ENCODE measurements at places on chromosomes 1 and 21.

- no peak for DNase-seq
These were observed 87.6 kb upstream of the TRABD2B start for GRCh38 chr1:48084826-48085225.

- DNase-seq: no peak
These were observed 78.0 kb downstream of the USP1 start for GRCh38 chr1:62514746-62515423.

- DNase-seq: no peak
These were observed 17.7 kb downstream of the CD1E start for GRCh38 chr1:158371188-158371953.

- no peak for DNase-seq
These were observed 14.1 kb downstream of the PTCH2 start for GRCh38 chr1:44828841-44829440.

GRCh38 chr1:58324558-58324957 is 222.0 kb downstream of the OMA1 start:
- DNase-seq: no peak

DNA sequence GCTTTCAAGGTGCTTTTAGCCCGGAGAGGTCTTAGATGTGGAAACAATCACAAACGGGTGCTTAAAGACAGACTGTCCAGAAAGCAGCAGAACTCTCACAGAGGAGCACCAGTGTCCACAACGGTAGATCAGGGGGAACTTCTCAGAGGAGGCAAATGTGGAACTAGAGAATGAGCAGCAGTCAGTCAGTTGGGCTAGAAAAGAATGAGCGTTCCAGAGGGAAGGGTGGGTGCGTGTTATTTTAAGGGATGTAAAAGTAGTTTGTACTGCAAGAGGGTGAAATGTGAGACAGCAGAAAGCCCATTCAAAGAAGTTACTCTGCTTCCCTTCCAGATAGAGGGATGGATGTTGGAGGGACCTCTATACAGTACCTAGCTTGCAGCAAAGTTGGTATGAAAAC is 30.9 kb downstream of the RGS5 start:
- DNase-seq: no peak

DNA sequence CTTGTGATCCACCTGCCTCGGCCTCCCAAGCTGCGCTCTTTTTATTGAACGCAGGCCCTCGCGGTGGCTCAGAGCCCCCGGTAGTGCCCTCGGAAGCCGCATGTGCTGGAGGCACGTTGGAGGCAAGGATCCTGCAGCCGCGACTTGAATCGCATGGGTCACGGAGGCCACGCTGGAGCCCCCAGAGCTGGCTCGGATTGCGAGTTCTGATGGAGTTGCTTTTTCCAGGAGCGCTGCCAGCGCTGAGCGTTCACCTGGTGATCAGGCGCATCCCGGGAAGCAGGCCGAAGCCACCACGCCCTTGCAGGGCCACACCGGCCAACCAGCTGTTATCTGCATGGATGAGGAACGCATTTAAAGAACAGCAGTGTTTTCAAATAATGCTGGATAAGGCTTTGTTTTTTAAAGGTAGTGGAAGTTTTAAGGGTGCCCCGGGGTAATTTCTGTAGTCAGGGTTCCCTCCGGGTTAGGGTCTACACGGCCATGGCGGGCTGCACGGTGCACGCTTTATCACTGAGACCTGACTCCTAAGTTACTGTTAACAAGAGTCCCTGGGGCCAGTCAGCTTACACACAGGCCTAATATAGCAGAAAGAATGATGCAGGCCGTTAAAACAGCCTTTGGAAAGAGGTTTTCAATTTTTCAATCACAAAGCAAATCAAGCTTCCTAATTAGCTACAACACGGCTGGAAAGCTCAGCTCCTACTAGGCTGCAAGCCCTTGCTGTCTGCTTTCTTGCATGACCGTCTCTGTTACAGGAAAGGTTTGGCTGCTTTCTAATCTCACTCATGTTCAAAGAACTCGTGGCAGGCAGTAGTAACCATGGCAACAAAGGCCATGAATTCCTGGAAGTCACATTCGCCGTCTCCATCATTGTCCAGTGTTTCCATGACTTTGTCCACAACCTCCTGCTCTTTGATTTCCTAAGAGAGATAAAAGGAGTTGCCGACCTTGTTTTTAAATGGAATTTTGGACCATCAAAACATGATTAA is 6.0 kb downstream of the S100B start:
- DNase-seq: no peak

GRCh38 chr1:66276218-66276617 is 257.7 kb upstream of the SGIP1 start:
- DNase-seq: no peak

DNA sequence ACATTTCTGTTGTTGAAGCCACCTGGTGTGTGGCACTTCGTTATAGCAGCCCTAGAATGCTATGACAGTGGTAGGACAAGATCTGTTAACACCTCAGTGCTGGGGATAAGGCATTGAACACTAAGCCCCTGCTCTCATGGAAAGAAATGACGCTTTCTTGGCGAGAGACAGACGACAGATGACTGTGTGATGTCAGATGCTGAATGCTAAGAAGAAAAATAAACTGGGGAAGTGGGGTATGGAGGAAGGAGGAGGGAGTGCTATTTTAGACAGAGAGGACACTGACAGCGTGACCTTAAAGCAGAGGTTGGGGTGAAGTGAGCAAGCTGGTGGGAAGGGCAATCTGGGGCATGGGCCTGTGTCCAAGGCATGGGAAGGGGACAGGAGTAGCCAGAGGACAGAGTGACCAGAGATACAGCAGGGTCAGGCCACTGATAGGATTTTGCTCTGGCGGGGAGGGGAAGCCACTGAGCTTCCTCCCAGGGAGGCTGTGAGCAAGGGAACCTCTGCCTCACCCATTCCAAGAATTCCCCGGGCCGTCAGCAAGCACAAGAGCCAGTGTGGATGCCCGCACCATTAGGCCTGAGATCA is 15.2 kb downstream of the DOP1B start:
- DNase-seq: no peak

- no peak for DNase-seq
These were observed 82.0 kb downstream of the TGFBR3 start for GRCh38 chr1:91803847-91804545.

DNA sequence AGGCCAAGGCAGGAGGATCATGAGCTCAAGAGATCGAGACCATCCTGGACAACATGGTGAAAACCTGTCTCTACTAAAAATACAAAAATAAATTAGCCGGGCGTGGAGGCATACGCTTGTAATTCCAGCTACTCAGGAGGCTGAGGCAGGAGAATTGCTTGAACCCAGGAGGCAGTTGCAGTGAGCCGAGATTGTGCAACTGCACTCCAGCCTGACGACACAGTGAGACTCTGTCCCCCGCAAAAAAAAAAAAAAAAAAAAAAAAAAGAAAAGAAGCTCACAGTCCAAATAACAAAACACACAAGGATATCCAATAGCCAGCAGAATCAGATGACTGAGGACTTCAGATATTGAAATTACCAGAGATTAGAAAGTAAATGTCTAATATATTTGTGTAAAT is 11.8 kb downstream of the AHCTF1 start:
- DNase-seq: no peak

DNA sequence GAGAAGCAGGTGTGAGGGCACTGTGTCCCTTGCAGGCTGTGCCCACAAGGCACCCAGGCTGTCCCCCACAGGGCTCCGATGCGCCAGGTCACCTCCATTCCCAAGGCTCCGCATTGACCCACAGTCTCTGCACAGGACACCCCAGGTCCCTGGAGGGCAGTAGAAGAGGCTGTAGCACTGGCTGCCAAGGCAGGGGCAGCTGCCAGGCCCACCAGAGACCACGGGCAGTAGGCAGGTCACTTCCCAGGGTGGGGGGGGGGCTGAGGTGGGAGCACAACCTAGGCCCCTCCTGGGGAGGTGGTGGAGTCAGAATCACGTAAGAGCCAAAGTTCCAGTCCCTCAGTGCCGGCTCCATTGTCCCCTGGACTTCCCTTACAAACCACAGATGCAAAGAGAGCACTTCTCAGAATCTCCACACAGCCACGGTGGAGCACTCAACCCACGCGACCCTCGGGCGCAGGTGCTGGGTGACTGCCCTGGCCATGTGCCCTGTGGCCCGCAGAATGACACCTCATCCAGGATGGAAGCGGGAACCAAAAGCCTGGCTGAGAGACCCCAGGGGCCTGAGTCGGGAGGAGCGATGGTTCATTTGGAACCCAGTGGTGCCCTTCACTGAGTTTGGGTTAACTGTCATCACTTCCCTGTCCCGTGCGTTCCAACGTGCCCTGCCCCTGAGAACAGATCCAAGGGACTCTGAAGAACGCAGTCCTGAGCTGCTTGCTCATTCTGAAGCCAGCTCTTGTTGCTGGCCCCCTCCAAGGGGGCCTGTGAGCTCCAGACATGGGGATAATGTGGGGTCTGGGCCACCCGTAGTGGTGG is 69.7 kb upstream of the PDE9A start:
- no peak for DNase-seq

DNA sequence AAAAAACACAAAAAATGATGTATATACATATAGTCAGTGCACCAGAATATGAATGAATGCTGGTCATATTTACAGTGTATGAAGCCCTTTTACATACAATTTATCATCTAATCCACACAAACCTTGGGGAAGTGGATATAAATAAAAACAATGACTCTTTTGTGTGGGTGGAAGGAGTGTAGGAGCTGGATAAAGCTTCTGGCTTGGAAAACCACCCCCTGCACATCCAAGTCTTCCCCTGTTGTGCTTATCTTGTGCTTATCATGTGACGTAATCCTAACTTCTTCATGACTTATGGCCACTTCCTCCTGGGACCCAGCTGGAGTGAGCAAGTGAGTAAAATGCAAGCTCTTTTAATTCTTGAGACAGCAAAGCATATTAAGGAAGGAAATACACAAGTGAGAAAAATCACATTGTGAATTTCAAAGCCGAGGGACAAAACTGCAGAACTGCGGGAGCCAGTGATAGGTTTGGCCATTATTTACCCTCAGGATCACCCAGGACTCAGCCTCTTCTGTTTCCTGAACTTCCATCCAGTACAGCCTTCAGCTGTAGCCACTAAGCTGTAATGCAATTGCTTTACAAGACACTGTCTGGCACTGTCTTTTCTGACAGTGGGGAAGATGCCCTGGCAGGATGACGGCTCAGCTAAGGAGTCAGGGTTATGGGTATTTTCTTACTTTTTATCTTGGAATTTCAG is 104.0 kb upstream of the PPM1J start:
- no peak for DNase-seq

GRCh38 chr1:157217486-157217885 is 79.3 kb upstream of the ETV3 start:
- no peak for DNase-seq

DNA sequence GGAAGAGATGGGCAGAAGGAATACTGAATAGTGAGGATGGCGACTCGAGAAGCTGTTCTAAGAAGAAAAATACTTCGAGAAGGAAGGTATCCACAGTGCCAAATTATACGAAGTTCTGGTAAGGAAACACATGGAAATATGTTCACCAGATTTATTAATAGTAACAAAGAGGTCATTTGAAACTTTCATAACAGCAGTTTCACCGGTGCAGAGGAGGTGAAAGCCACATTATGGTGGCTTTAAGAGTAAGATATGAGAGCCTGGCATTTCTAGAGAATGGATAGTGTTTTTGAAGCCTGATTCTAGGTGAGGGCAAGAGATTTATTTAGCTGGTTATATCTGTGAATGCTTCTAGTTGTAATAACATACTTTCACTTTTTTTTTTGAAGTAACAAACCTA is 56.2 kb downstream of the DPYD start:
- no peak for DNase-seq

DNA sequence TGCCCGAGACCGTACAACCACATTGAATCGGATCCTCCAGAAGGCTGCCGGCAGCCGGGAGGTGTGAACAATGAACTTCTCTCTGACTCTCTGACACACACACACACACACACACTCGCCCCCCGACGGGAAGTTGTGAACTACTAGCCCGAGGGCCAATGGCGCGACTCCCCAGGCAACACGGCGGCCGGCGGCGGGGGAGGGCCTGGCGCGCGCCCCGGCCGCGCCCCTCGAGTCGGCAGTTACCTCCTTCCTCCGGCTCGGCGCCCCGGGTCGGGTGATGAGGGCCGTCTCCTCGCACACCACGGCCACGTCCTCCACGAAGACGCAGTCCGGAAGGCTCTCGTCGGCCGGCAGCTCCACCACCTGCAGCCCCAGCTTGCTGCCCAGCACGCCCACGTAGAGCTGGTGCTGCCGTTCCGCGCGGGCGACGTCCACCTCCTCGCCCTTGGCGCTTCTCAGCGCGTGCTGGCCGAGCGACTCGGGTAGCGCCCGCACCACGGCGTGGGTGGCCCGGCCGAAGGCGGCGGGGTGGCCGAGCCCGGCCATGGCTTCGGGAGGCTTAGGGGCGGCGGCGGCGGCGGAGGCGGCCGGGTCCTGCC is 361 bp downstream of the DDAH1 start:
- DNase-seq: peak; percentile 58

- no peak for DNase-seq
These were observed 130.7 kb upstream of the TNR start for GRCh38 chr1:175874081-175874480.

DNA sequence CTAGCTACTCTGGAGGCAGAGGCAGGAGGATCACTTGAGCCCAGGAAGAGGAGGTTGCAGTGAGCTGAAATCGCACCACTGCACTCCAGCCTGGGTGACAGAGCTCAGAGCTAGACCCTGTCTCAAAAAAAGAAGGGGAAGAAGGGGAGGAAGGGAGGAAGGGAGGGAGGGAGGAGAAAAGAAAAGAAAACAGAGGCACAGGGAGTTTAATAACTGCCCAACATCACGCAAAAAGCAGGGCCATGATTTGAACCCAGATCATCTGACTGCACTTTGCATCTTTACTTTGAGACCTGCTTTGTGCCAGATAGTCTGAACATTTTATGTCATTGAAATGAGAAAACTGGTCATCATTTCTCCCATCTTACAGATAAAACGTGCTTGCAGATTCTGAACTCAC is 2.0 kb downstream of the LURAP1 start:
- DNase-seq: no peak

DNA sequence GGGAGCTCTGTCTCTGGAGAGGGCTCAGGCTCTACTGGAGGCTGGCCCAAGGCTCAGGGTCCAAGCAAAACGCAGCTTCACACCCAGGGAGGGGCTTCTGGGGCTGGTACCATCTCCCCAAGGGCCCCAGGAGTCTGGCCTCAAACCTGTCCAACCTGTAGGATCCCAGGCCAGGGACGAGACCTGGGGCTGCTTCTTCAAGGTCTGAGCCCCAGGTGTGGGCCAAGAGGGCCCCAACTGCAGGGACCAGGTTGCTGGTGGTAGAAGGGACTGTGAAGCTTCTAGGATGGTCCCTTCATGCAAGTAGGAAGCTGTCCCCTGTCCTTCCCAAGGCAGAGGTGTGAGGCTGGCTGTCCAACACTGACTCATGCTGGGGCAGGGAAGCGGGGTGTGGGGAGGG is 7.8 kb upstream of the MMEL1 start:
- no peak for DNase-seq
